ENCODE measurements at places on chromosomes 1 and 21. TPM values are rescaled to one million over a fixed set of nuclear protein-coding genes. Genes with fewer than 3 reads are reported as not detected.

DNA sequence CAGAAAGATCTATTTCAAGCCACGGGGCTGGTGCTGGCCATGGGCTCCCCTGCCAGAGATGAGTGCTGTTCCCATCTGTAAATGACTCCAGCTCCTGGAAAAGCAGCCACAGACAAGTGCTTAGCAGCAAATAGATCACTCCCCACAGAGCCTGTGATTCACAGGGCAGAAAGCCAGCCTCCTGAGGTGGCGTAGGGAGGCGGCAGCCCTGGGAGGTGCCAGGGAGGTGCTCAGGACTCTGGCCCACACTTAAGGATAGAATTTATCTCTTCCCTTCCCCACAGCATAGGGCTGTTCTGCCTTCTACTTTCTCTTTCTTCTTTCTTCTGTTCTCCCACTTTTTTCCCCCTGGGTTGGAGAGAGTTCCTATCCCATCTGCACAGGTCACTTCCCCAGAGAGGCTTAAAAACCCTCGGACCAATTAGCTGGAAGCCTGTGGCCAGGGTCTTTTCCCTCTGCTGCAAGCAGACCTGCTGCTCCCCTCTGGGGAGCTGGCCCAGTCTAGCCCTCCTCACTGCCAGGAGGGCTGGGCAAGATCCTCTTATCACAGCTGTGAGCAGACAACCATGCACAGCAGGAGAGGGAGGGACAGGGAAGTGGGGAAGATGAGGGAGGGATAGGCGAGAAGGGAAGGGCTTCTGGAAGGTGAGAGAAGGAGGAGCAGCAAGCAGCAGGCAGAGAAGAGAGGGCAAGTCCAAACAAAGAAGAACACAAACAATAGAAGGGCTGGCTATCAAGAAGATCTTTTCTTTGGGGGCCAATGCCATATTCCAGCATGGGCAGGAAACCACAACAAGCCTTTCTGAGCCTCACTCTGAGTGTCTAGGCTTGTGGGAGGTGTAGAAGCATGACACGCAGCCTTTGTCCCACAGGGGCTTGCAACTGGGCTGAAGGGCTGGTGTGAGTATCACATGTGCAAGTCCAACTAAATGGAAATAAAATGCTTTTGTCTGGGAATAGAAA, 41.0 kb downstream of the KCND3 start:
- no peaks in the 10 kb centered on the region for H3K27me3 ChIP-seq
- DNase-seq = no peak
- no peaks in the 10 kb centered on the region for H3K4me1 ChIP-seq
- H3K27ac ChIP-seq = no peak overlapping the region

GRCh38 chr1:26336477-26337205, 17.3 kb downstream of the CRYBG2 start:
- H3K27ac ChIP-seq = no peak overlapping the region

DNA sequence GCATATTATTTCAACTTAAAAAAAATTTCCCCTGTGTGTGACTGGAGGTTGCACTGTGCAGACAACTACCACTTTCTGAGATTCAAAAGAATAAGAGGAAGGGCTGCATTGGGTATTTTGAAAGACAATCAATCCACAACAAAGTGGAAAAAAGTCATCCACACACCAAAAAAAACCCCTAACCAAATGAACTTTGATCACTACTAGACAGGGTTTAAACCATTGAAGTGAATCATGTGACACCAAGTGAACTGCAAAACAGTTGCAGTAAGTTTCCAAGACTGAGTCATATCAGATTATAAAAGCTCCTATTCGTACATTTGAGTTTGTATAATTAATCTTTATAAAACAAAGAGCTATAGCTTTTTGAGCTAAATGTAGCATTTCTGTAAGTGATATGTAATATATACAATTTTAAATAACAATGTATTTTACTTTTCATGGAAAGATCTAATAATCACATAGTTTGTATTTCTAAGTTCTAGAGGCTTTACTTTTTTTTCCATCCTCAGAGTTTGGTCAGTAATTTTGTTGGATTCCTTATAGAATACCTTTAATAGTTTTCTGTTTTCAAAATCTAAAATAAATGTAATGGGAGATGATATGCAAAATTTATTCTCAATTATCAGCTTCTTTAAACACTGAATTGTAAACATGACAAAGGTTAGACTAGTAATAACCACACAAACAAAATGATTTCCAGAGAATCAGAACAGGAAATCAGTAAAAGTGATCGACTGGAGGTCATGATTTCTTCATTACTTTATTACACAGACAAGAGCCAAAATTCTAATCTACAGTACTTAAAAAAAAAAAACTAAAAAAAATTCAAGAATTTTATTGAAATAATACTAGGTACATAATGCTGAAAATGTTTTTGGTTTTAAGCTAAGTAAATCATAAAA, 50.5 kb upstream of the GFI1 start:
- no peak overlapping the region for H3K4me3 ChIP-seq
- H3K36me3 ChIP-seq = no peaks in the 10 kb centered on the region
- H3K4me1 ChIP-seq = peaks cover 31% of the 10 kb centered on the region
- H3K27ac ChIP-seq = no peak overlapping the region

KDF1 gene
- not detected for total RNA-seq

- H3K4me1 ChIP-seq = peaks cover 5% of the 10 kb centered on the region
- DNase-seq = no peak
- H3K27ac ChIP-seq = no peak overlapping the region
These were observed 39.8 kb downstream of the UBE2G2 start for GRCh38 chr21:44761747-44762208.
